ENCODE measurements at places on chromosomes 13 and 19.

DNA sequence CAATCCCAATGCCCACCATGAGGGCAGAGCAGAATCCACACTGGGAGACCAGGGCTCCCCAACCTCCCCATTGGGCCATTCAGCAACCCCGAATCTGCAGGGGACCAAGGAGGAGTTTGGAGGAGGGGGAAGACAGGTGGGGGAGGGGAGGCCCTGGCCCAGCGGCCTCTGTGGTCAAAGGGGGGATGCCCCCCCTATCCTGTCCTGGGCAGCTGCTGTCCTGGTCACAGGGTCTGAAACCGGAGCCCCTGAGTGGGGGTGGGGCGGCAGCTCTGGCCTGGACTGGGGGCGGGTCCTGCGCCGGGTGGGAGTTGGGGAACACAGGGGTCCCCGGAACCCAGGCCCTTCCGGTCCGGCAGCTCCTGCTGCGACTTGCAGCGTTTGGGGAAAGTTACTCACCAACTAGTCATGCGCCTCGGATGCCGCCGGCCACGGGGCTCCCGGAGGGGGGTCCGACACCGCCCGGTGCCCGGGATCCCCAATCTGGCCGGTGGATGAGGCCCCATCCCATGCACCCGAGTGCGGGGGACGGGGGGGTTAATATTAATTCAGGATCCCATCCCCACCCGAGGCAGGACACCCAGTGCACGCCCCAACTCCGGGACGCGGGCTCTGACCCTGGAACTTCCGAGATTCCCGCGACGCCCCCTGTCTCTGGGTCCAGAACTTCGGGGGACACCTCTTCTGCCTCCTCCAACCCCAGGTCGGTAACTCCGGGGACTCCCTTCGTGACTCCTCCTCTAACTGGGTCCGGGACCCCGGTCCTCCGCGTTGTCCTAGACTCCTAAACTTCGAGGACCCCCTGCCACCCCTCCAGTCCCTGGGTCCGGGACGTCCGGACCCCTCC lies 872 bp downstream of the HOMER3 start:
- peak; percentile 69 for DNase-seq

GRCh38 chr19:13002166-13002898 lies 7.1 kb downstream of the NFIX start:
- peak; percentile 85 for DNase-seq

- DNase-seq: peak; percentile 39
These were observed 16.7 kb downstream of the TSKS start for GRCh38 chr19:49746206-49746958.

GRCh38 chr19:11581740-11582139 lies 4.3 kb upstream of the ACP5 start:
- DNase-seq: no peak
